Small intestine (tissue), 16 donors: ENCODE measurements at places on chromosomes 7 and 10. TPM values are rescaled to one million over a fixed set of nuclear protein-coding genes. Genes with fewer than 3 reads are reported as not detected.
A peak's percentile ranks its signal among the peaks of the same experiment; 100 is the strongest.

GRCh38 chr10:83553366-83553765, 585.9 kb upstream of the GHITM start:
- H3K36me3 ChIP-seq = no peaks in the 10 kb centered on the region
- H3K4me1 ChIP-seq = no peaks in the 10 kb centered on the region
- no peak for DNase-seq
- H3K4me3 ChIP-seq = no peak overlapping the region

GRCh38 chr7:47764746-47765145, 182.8 kb upstream of the TNS3 start:
- no peaks in the 10 kb centered on the region for H3K27me3 ChIP-seq
- no peak overlapping the region for H3K27ac ChIP-seq

- H3K4me1 ChIP-seq = peaks cover 10% of the 10 kb centered on the region
- H3K27me3 ChIP-seq = no peaks in the 10 kb centered on the region
- H3K4me3 ChIP-seq = no peak overlapping the region
- H3K36me3 ChIP-seq = no peaks in the 10 kb centered on the region
- peak; percentile 38 for DNase-seq
- peak overlapping the region; percentile 87 for H3K27ac ChIP-seq
These were observed 11.3 kb upstream of the TSPAN15 start for GRCh38 chr10:69439813-69440506.

GRCh38 chr7:122970740-122971725, 24.5 kb downstream of the TAS2R16 start:
- no peaks in the 10 kb centered on the region for H3K27me3 ChIP-seq
- DNase-seq = no peak
- no peaks in the 10 kb centered on the region for H3K36me3 ChIP-seq

DNA sequence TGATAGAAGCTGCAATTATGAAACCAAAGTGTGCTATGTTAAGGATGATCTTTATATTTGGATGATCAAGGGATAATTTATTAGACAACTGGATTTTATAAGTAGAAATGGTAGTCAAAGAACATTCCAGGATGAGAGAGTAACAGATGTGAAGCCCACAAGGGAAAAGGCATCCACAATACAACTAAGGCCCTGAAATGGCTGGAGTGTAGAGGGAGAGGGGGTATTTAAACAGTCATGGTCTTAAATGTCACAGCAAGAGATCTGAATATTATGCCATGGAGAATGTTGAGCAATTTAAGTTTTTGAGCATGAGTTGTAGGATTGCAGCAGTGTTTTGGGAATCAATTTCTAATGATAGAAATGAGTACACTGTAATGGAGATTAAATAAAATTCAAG, 282.3 kb upstream of the DKK1 start:
- no peaks in the 10 kb centered on the region for H3K27me3 ChIP-seq
- H3K4me1 ChIP-seq = no peaks in the 10 kb centered on the region
- H3K27ac ChIP-seq = no peak overlapping the region
- no peaks in the 10 kb centered on the region for H3K36me3 ChIP-seq
- DNase-seq = no peak

GRCh38 chr10:4442296-4442695, 383.7 kb upstream of the AKR1E2 start:
- no peak overlapping the region for H3K27ac ChIP-seq
- H3K36me3 ChIP-seq = no peaks in the 10 kb centered on the region
- H3K4me3 ChIP-seq = no peak overlapping the region
- no peak for DNase-seq

The CTNNA3 gene
- 0.38 TPM for polyA plus RNA-seq

- no peak overlapping the region for H3K4me3 ChIP-seq
- H3K36me3 ChIP-seq = no peaks in the 10 kb centered on the region
- no peak overlapping the region for H3K27ac ChIP-seq
- no peaks in the 10 kb centered on the region for H3K27me3 ChIP-seq
These were observed 171.1 kb downstream of the GRM3 start for GRCh38 chr7:86814661-86815379.
